Activated CD8-positive, alpha-beta memory T cell treated with anti-CD3 and anti-CD28 coated beads for 1 hour (primary cell): ENCODE measurements at places on chromosomes 12 and 14.

GRCh38 chr12:4743046-4743445, 22.8 kb downstream of the GALNT8 start:
- no peak for DNase-seq

GRCh38 chr14:58947156-58947555, 241.3 kb upstream of the DAAM1 start:
- no peak for DNase-seq

- no peak for DNase-seq
Measured at GRCh38 chr12:109517619-109518018, 40.2 kb downstream of the UBE3B start.

DNA sequence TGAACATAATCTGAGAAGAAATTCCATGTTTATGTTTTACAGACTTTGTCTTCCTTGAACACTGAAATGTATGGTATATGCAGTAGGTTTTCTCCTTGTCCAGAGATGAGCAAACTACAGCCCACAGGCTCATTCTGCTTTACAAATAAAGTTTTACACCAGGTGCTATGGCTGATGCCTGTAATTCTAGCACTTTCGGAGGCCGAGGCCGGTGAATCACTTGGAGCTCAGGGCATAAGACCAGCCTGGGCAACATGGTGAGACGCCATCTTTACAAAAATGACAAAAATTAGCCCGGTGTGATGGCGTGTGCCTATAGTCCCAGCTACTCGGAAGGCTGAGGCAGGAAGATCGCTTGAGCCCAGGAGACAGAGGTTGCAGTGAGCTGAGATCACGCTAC, 64.7 kb downstream of the LRP6 start:
- DNase-seq: no peak

GRCh38 chr12:123892853-123893252, 79.8 kb downstream of the CCDC92 start:
- DNase-seq: no peak

GRCh38 chr12:49843876-49844437, 1.1 kb upstream of the BCDIN3D start:
- no peak for DNase-seq

DNA sequence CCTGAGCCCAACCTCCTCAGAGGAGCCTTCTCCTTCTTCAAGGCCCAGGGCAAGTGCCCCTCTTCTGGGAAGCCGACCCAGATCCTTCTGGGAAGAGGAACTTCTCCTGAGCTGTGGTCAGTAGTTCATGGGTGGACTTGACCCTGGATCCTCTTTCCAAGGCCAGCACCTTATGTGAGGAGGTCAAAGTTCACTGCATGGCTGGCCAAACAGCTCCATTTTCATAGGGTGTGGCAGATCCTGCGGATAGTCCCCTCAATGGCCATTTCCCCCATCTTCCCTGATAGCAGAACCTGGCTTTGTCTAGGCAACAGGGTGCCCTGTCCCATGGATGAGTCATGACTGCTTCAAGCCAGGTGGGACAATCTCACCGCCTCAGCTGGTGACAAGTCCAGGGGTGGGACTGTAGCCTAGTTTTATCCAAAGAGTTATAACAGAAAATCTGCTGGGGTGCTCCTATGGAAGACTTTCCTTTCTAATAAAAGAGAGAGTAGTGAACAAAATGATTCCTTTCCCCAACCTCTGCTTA, 10.4 kb downstream of the ASB2 start:
- DNase-seq: no peak

DNA sequence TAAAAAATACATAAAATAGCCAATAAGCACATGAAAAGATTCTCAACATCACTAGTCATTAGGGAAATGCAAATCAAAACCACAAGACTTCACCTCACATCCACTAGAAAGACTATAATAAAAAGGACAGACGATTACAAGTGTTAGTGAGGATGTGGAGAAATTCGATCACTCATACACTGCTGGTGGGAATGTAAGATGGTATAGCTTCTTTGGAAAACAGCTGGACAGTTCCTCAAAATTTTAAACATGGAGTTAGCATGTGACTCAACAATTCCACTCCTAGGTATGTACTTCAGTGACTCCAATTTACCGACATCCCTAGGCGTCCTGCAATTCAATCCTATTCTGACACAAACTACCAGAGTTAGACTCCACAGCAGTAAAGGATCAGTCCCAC, 13.7 kb downstream of the TRIM9 start:
- no peak for DNase-seq
